ENCODE measurements at places on chromosomes 6 and 20.

DNA sequence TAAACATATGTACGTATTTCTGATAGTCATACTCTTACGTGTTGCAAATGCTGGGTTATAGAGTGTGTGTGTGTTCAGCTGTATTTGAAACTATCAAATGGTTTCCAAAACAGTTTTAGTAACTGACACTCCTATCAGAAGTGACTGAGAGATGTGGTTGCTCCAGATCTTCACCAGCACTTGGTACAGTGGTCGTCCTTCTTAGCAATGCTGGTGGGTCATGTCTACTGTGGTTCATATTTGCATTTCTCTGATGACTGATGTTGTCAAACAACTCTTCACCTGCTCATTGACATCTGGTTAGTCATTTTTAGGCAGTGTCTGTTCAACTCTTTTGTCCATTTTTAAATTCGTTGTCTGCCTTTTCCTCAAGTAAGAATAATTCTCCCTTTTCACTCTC lies 259.3 kb downstream of the KIF16B start:
- DNase-seq, result no peak

- peak; percentile 59 for DNase-seq
These were observed 10.1 kb downstream of the HFE start for GRCh38 chr6:26097268-26097875.

- peak; percentile 16 for DNase-seq
These were observed 51.0 kb upstream of the TCF21 start for GRCh38 chr6:133837801-133838349.

DNA sequence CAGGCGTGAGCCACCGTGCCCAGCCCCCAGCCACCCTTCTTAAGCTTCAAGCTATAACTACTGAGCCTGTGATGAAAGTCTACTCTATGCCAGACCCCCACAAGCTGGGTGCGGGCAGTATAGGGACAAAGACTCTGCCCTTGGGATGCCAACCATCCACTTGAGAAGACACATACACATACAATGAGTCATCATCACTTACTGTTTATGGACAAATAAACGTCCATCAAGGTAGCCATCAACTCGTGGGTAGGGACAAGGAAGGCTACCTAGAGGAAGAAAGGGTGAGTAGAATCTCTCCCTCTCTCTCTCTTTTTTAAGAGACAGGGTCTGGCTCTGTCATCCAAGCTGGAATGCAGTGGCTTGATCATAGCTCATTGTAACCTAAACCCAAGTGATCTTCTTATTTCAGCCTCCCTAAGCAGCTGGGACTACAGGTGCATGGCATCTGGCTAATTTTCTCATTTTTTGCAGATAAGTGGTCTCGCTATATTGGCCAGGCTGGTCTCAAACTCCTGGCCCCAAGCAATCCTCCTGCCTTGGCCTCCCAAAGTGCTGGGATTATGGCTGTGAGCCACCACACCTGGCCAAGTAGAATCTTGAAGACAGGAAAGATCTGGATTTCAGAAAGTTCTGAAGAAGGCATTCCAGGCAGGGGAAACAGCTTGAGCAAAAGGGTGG lies 2.6 kb upstream of the TP53INP2 start:
- DNase-seq, result no peak

DNA sequence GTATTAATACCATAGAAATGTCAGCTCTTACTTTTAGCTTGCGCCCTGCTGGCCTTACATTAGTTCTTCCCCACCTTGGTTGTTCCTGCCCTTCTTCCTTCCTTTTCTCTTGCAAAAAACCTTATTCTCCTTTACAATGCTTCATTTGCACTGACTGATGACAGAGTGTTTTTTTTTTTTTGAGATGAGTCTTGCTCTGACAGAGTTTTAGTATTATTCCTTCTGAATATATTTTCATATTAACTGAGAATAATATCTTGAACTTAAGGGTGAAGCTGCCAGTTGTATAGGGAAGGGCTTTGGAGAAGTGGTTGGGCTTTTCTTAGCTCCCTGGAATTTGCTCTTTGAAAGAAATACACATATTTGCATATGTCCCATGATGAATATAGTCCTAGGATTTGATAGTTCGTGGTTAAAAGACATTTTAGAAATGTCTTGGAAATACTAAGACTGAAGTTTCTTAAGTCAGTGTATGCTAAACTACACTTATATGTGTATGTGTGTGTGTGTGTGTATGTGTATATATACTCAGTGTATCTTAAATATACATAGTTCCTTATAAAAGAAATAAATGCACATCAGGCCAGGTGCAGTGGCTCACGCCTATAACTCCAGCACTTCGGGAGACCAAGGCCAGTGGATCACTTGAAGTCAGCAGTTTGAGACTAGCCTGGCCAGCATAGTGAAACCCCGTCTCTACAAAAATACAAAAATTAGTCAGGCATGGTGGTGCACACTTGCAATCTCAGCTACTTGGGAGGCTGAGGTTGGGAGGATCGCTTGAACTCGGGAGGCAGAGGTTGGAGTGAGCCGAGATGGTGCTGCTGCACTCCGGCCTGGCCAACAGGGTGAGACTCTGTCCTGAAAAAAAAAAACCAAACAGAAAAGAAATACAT lies 216.1 kb upstream of the MYLIP start:
- no peak for DNase-seq

GRCh38 chr20:47055699-47056369 lies 161.2 kb downstream of the EYA2 start:
- DNase-seq, result no peak

DNA sequence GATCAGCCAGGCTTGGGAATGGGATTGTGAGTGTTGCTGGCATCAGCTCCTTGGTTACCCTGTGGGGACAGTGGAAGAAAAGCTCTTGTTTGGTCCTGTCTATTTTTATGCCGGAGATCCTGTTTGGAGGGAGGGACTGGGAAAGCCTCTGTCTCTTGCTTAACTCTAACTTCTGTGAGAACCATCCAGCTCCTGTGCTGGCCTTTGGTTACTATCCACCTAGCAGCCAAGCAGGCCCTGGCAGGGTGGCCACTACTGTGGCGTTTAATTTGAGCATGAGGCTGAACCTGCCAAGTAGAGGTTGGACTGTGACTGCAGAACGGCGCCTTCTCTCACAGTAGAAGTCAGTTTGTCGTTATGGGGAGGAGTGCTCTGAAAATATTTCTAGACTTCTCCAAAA lies 193.3 kb downstream of the UTRN start:
- no peak for DNase-seq

DNA sequence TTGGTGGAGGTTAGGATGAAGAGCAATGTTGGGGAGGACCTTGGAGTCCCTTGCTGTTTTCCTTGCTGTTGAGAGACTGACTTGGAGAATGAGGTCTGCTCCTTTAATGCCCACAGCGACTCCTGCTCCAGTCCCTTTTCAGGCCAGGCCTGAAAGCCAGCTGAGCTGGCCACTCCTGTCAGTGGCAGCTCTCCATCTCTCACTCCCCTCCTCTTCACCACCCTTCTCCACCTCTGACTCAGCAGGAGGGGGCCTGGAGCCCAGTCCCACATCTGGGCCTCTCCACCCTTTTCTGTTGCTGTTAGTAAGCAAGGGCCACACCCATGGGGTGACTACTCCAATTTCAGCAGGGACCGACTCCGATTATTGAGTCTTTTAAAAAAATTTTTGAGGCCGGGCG lies 2.2 kb downstream of the SNX21 start:
- DNase-seq, result no peak

- DNase-seq, result no peak
These were observed 77.2 kb upstream of the BHLHE23 start for GRCh38 chr20:63083831-63084562.

DNA sequence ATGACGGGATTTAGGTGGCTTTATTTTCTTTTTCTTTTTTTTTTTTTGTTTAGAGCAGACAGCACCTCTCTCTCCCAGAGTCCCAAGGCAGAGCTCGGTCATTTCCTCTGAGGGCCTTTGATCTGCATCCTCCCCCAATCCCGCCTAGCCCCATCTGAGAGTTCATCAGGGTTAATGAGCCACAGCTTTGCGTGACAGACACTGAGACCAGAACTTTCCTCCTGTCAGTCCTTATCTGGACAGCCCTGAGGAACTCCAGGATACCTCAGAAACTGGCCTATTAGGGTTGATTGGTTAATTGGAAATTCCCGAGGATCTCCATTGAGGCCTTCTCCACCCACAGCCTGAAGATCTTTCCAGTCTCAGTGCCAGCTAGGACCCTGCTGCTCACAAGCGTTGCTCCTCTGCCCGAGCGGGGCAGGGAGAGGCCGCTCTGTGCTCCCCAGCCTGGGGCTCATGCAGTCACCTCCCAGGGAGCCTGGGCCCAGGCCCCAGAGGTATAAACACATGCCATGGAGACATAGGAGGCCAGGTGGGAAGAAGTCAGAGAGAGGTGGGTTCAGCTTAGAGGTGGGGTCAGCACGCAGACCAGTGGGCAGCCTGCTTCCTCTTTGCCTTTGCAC lies 1.4 kb upstream of the LRRN4 start:
- no peak for DNase-seq

GRCh38 chr6:170269151-170269845 lies 21.6 kb downstream of the DLL1 start:
- no peak for DNase-seq

GRCh38 chr6:145112711-145113148 lies 622.6 kb downstream of the EPM2A start:
- no peak for DNase-seq

- peak; percentile 27 for DNase-seq
These were observed at the start of gene GNAS for GRCh38 chr20:58852543-58853271. Gene GNAS, plus strand, starts transcription at chr20:58852716.
